Common myeloid progenitor, CD34-positive (primary cell): ENCODE measurements at places on chromosomes 12 and 14.

GRCh38 chr12:89213747-89214146 is 138.6 kb downstream of the DUSP6 start:
- no peak for DNase-seq

- no peak for DNase-seq
Measured at GRCh38 chr12:12138203-12139154, 67.7 kb downstream of the BCL2L14 start.

- no peak for DNase-seq
Measured at GRCh38 chr12:81692008-81692407, 67.1 kb downstream of the PPFIA2 start.

DNA sequence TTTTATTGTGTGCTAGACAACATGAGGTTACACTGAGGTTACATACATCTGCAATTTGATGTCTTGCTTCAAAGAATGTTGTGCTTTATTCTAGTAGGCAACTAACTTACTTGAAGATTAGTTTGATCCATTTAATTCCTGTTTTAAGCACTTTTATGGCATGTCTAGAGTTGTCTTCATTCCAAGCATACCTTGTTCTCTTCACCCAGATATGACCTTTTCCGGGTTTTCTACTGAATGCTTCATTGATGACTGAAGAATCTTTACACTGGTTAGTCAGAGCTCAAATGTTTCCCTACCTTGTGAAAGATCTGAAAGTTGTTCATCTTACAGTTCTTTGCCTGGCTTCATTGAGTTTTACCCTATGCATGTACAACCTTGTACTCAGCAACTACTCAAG is 274.0 kb upstream of the KITLG start:
- no peak for DNase-seq

DNA sequence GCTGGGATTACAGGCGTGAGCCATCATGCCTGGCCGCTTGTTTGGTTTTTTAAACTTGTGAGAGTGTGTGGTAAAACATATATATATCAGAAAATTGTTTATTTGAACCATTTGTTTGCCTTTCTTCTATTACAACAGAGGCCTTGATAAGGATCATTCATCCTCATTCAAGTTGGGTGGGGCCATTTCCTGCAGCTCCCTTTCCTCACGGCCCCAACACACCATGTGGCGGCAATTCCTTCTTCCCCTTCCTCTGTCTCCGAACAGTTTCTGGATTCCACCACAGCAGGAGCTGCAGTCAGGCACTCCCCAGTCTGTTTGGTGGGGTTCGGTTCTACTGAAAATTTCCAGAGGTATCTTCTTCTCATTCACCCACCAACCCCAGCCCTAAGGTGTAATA is 42.0 kb upstream of the RASSF3 start:
- DNase-seq, result no peak

- no peak for DNase-seq
Measured at GRCh38 chr12:104638218-104638850, 181.6 kb downstream of the CHST11 start.

- DNase-seq, result no peak
Measured at GRCh38 chr12:123102781-123103503, 47.9 kb downstream of the PITPNM2 start.

GRCh38 chr14:55131370-55132137 is 2.5 kb downstream of the LGALS3 start:
- peak; percentile 25 for DNase-seq

DNA sequence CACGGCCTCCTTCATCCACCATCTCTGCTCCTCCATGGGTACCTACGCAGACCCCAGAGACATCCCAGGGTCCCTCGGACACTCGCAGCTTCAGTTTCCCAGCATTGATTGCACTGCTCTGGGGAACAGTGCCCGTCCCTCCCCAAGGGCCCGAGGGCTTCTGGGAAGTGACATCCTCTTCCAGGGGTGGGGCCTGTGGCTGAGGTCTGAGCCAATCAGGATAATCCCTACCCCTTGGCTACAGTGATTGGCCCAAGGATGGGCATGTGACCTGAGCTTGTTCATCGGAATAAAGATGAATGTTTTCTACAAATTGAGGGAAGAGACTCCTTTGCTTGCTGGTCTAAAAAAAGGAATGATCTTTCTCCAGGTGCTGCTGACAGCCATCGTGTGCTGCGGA is 37.3 kb upstream of the MYL2 start:
- no peak for DNase-seq

GRCh38 chr12:117968826-117969659 is at the start of gene KSR2:
TSS of gene KSR2 (minus strand) at chr12:117968990. CDS start at chr12:117968255, 735 bp downstream.
- peak; percentile 67 for DNase-seq

DNA sequence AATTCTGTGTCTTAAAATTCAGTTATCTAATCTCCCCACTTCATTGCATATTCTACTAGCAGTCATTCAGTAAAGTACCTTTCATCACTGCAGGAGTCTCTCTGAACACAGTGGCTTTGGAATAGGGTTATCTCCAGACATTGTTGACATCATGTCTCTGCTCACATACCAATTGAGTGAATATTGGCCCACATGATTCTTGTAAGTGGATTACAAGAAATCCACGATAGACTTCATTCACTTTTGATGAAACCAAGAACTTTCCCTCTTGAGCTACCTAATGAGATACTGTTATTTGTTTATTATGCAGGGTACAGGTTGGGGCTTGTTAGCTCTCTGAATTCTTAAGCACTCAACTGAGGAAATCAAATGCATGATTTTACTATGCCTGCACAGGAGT is 284.9 kb downstream of the RAD51B start:
- DNase-seq, result no peak

GRCh38 chr12:80766210-80766609 is 49.5 kb downstream of the MYF5 start:
- DNase-seq, result no peak

GRCh38 chr14:68786491-68787091 is 6.3 kb downstream of the ZFP36L1 start:
- no peak for DNase-seq

DNA sequence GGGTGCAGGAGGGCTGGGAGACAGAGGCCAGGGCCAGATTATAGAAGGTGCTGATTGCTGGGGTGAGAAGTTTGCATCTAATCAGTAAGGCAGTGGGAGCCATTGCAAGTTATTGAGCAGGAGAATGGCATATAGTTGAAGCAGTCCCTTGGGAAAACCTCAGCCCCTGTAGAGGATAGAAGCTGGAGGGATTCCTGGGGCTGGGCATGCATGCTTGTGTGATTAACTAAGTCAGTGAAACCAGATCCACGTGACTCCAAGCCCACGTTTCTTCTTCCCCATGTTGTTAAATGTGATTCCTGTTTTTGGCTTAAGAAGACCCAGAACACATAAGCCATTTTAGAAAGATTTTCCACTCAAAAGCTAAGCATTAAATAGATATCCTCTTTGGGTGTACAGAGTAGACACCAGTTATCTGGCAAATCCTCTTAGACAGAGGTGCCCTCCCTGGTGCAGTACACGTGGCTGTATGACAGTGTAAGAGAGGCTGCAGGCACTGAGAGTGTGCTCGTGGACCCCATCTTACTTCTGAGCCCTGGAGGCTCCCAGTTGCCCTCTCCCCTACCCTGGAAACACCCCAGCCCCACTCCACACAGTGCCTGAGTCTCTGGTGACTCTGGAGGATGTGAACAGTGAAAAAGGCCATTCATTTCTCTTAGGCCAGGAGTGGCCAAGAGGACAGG is 3.2 kb downstream of the C14orf132 start:
- DNase-seq, result no peak

DNA sequence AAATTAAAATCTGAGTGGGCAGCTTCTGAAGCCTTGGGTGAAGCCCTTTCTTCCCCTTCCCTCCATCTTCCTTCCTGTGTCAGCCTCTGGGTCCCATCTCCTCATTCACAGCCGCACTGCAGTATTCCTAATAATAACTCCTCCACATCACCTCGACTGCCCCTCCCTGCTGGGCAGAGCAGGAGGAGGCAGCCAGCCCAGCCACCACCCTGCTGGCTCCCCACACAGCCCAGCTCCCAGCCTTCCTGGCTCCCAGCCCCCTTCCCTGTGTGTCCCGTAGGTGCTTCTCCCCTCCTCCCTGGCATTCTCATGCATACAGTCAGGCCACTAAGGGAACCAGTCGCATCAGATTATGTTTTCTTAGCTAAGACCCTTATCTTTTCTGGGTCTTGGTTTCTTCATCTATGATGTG is 3.7 kb downstream of the IFFO1 start:
- no peak for DNase-seq

- DNase-seq, result peak; percentile 68
Measured at GRCh38 chr12:132414634-132415326, 75.2 kb upstream of the FBRSL1 start.

DNA sequence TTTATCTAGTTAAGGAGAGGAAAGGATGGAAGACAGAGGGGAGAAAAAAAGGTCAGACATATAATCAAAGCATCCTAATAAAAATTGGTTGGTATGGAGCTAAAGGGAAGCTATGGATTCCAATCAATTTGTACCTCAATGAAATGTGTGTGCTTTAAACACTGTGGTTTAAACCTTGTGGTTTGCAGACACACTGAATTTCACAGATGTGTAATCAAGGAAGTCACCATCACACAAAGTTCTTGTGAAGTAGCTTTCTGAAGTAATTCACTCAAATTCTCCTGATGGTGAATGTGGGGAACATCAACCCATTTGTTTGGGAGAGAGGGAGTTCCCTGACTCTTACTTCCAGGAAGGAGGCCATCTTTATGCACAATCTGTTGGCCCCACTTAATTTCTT is 243.3 kb upstream of the KRR1 start:
- no peak for DNase-seq

DNA sequence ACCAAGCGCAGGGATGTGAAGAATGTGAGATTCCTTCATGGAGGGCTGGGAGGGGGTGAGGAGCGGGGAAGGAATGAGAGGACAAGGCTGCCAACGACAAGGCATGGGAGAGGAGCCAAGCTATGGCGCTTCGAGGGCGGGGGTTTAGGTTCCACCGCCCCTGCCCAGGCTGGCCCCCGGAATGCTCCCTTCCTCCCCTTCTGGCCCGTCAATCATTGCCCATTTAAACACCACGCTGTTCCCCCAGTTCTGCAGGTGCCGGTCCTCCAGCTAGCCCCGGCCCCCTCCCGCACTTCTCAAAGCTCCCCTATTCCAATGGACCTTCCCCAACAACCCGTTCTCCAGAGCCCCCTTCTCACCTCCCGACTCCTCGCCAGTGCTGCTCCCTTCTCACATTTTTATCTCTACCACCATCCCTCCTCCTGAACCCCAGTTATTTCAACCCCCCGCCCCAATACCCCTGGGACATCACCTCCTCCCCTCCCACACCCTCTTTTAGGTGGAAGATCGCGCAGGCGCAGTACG is 428 bp downstream of the RNF41 start:
- DNase-seq, result no peak

- DNase-seq, result no peak
Measured at GRCh38 chr12:72612171-72612570, 340.0 kb downstream of the TRHDE start.

- DNase-seq, result no peak
Measured at GRCh38 chr12:31033146-31033545, 40.5 kb upstream of the DDX11 start.

- DNase-seq, result peak; percentile 25
Measured at GRCh38 chr12:29208060-29208459, 59.0 kb downstream of the FAR2 start.

GRCh38 chr12:71124835-71125460 is 32.9 kb downstream of the TSPAN8 start:
- no peak for DNase-seq

DNA sequence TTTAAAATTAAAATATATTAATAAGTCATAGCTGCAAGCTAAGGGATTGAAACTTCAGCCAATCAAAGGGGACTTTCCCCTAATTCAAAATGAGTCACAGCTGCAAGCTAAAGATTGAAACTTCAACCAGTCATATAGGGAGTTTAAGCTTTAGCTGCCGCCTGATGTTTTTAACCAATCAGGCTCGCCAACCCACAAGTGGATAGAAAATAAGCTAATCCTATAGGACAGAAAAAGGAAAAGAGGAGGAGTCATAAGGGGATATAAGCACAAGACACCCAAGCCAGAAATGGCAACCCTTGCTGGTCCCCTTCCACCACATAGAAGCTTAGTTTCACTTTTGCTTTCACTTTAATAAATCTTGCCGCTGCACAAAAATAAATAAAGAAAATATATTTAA is 1154.6 kb downstream of the GALC start:
- no peak for DNase-seq

DNA sequence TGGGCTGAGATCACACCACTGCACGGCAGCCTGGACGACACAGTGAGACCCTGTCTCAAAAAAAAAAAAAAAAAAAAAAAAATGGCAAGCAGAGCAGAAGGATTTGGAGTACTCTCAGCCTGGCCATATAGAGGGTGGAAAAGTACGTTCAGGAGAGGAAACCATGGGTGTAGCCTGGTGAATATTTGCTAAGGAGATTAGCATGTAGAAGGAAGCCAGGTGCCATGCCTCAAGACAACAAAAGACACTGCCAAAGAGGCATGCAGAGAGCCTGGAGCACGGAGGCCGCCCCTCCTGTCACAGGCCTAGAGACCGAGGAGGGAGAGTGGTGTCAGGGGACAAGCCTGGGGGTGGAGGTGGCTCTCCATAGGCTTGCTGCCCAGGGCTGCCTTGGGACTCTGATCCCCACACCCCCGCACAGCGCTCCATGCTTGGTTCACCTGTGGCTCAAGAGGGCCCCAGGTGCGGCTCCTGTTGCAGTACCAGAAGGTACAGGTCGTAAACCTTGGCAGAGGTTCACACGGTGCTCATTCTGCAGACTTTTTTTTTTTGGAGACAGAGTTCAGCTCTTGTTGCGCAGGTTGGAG is 27.9 kb upstream of the DEGS2 start:
- no peak for DNase-seq

- DNase-seq, result no peak
Measured at GRCh38 chr12:108597559-108598471, at the start of gene TMEM119. TSS of gene TMEM119 (minus strand) at chr12:108598084. CDS start at chr12:108592383, 5,701 bp downstream.

DNA sequence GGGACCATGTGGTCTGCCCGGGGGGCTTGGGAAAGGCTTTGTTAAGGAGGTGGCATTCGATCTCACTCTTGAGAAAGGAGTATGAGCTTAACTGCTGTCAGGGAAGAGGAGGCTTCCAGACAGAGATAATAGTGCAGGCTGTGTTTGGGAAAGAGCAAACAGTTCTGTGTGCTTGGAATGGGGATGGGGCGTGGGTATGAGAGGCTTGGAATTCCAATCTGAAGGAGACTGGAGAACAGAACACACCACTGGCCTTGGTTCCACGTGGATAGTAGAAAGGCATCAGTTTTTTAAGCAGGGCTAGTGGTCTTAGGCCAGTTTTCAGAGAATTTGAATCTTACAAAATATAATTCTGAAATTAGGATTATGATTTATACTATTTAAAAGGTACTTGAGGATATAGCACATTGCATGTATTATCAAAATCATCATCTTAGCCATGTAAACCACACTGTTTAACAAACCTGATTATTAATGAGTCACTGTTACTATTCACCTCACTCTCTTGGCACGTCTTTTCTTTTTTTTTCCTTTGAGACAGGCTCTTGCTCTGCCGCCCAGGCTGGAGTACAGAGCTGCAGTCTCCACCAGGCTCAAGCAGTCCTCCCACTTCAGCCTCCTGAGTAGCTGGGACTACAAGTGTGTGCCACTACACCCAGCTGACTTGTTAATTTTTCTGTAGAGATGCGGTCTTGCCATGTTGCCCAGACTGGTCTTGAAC is 38.5 kb upstream of the KCNK13 start:
- DNase-seq, result no peak

- DNase-seq, result no peak
Measured at GRCh38 chr12:57099047-57099714, 10.3 kb downstream of the NAB2 start.

GRCh38 chr14:52919971-52920370 is 30.9 kb downstream of the FERMT2 start:
- no peak for DNase-seq

- no peak for DNase-seq
Measured at GRCh38 chr14:35292770-35293561, 784 bp downstream of the PSMA6 start.

- no peak for DNase-seq
Measured at GRCh38 chr12:74322792-74323191, 214.8 kb upstream of the ATXN7L3B start.

GRCh38 chr14:95040708-95041476 is 116.4 kb downstream of the DICER1 start:
- DNase-seq, result no peak
